Stimulated activated CD4-positive, alpha-beta T cell treated with anti-CD3 and anti-CD28 coated beads, TNF-alpha, amount 100 ng/mL, for 4 hours (primary cell): ENCODE measurements at places on chromosomes 5 and 9.

- peak; percentile 17 for DNase-seq
These were observed 5.5 kb upstream of the DNAJC21 start for GRCh38 chr5:34923694-34924461.

- DNase-seq = no peak
These were observed 13.4 kb downstream of the AUH start for GRCh38 chr9:91348191-91348807.

GRCh38 chr9:96029722-96030530 lies 154.4 kb downstream of the ERCC6L2 start:
- DNase-seq = no peak

DNA sequence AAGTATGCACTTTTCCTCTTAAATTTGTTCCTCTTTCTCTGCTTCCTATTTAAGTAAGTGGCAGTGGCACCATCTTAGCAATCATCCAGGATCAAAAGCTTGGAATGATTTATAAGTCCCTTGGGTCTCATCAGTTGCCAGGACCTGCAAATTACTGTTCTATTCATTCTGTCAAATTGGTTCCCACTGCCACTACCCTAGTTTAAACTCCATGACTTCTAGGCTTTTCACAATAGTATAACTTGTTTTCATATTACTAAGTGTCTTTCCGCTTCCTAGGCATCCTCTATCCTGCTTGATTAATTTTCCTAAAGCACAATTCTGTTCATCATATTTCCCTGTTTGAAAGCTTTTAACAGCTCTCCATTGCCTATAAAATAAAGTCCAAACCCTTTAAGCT lies 363.9 kb upstream of the MEF2C start:
- no peak for DNase-seq

DNA sequence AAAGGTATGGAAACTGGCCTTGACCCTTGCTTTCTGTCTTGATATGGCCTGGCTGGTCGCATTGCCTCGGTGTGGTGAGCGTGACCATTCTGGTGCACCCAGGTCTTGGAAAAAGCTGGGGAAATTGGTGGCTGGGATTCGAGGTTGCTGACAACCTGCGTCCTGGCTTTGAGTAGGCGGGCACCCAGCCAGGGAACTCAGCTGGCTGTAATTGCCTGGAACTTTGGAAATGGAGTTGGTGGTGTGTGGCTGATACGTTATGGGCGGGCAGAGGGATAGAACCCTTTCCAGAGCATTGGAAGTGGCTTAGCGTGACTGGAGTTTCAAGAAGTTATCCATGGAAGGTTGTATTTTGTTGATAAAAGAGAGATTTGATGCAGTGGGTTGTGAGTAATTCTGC lies 35.2 kb downstream of the KCNMB1 start:
- DNase-seq = no peak

DNA sequence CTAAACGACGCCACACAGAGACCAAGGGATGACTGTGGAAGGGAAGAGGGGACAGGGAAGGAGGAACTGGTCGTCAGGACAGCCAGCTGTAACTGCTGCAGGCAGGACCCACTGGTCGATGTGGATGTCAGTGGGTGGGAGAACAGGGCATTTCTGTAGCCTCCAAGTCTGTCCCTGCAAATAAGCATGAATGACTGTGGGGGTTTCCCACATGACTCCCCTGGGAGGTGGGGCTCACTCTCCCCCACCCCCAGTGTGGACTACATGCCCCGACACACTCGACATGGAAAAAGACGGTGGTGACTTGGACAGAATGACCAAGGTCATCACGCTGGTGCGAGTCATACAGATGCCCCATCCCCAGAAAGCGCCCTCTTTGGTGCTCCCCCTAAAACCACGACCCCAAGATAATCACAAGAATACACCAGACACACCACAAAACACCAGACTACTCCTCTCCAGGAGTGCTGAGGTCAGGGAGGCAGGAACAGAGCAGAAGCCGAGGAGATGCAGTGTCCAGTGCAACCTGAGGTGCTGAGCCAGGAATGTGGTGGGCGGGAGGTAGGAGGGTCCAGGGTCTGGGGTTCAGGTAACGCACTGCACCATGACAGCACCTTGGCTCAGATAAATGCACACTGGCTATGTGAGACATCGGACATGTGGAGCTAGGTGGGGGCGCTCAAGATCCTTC lies 64.9 kb downstream of the SECISBP2 start:
- no peak for DNase-seq

- DNase-seq = no peak
These were observed 86.1 kb downstream of the TMEM215 start for GRCh38 chr9:32869404-32869803.

DNA sequence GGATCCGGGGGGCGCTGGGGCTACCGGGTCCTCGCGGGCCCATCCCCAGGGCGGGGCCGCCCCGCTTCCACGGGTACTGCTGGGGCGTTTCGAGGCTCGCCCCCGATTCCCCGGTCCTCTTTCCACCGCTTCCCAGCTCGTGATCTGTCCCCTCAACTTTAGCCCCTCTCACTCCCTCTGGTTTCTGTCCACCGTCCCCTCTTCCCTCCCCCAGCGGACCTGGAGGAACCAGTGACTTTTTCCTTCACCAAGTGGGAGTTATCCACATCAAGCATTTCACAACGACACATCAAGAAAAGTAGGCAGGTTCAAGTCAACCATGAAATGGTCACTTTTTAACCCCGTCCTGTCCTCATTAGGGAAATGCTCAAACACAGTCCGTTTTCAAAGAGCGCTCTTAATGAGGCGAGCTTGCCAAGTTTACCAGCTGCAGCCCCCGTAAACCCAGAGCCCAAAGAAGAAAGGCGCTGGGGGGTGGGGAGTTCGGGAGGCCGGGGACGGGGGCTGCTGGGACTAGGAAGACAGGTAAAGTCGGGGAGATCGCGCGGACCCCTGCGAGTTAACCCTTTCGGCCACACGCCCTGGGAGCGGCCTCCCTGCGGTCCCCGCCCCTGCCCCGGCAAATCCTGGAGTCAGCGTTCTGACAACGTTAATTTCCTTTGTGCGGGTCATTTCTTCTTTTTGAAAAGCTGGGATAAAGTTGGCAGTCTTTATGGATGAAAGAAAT lies 2.1 kb upstream of the NFIB start:
- no peak for DNase-seq

GRCh38 chr9:93091453-93092081 lies 4.5 kb upstream of the CARD19 start:
- no peak for DNase-seq

GRCh38 chr5:166430491-166431319 lies 1860.7 kb upstream of the WWC1 start:
- DNase-seq = no peak

DNA sequence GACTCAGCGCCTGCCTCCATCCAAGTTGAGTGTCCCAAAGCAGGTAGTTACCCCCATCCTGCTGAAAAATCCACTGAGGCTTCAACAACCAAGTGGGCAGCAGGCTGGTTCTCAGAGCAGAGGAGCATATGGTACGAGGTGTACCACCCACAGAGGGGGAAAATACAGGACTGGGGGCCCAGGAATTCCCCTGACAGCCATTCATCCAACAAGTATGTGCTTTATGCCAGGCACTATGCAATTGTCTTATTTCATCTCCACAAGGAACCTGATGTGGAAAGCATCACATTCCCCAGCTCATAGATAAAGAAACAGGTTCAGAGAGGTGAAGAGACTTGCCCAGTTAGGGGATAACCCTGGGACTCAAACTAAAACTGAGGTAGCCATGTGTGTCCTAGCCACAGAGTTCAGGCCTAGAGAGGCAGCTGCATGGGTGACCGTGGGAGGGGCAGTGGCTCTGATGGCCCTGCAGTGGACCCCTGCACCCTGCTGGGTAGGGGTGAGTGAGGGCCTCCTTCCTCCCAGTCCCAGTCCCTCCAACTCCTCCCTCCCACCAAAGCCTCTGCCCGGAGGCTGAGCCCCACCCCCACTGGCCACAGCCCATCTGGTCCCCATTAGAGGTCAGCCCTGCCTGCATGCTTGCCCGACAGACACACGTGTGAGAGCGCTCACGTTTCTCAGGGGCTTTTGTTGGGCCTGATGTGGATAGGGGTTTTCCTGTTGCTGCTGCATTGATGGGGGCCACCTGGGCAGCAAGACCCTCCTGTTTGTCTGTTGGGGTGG lies 11.5 kb downstream of the PDLIM4 start:
- DNase-seq = no peak

DNA sequence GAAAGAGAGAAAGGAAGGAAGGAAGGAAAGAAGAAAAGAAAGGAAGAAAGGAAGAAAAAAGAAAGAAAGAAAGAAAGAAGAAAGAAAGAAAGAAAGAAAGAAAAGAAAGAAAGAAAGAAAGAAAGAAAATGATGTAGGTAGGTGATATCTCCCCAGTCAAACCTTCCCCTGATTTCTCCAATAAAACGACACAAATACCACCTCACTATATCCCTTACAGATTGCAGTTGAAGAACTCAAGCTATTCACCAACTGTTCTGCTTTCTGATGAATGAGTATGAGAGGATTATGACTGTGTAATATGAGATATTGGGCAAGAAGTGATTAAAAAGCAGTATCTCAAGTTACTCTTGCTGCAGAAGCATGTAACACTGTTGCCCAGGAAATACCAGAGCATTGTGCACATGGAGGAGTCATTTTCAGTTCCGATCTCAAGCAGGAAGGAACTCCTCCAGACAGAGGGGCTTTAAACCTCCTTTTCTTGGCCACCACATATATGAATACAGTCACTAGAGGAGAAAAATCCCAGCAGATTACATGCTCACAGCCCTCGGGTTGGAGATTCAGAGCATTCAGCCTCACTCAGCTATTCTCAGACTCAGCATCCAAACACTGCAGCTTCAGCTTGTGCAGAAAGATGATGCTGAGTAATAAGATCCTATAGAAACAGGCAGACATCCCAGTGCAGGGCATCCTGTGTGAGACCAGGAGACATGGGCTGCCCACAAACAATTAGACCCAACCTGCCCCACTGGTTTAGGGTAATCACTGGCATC lies 61.4 kb downstream of the UGCG start:
- no peak for DNase-seq

GRCh38 chr9:17017931-17018491 lies 116.8 kb upstream of the CNTLN start:
- no peak for DNase-seq

DNA sequence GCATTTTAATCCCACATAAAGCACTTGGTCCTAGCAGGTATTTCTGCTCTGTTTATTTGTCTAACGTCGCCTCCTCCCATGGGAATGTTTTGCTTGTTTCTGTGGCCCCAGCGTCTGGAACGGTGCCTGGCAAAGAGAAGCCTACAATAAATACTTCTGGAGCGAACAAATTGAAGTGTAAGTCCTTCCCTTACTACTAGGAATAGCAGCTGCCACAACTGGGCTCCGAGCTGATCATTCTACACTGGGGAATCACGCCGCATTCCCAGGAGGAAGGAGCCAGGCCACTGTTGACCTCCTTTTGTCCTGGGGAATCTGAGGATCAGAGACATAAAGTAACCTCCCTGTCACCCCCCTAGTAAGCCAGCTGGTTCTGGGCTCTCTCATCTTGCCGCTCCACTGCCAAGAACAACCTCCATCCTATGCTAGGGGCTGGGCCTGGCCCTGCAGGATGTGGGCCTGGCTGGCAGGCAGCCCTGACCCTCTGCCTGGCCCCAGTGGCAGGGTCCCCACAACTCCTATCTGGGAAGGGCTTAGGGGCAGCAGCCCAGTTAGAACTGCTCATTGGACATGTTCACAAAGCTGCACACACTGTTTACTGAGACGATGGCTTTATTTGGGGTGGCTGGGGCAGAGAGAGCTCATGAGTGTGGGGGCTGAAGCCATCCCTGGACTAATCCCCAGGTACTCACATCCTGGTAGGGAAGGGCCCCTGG lies 82.8 kb downstream of the GTF3C4 start:
- no peak for DNase-seq

DNA sequence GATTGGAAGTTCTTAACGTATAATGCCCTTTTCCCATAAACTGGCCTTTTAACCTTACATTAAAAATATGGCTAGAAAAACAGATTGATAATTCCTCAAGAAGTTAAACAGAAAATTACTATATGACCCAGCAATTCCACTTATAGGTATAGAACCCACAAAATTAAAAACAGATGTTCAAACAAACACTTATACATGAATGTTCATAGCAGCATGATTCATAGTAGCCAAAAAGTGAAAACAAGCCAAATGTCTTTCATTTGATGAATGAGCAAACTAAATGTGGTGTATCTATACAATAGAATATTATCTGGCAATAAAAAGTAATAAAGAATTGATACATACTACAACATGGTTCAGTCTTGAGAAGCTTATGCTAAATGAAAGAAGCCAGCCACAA lies 35.5 kb downstream of the POU5F2 start:
- DNase-seq = no peak

- no peak for DNase-seq
These were observed 65.2 kb upstream of the UBAC1 start for GRCh38 chr9:136026266-136026942.

DNA sequence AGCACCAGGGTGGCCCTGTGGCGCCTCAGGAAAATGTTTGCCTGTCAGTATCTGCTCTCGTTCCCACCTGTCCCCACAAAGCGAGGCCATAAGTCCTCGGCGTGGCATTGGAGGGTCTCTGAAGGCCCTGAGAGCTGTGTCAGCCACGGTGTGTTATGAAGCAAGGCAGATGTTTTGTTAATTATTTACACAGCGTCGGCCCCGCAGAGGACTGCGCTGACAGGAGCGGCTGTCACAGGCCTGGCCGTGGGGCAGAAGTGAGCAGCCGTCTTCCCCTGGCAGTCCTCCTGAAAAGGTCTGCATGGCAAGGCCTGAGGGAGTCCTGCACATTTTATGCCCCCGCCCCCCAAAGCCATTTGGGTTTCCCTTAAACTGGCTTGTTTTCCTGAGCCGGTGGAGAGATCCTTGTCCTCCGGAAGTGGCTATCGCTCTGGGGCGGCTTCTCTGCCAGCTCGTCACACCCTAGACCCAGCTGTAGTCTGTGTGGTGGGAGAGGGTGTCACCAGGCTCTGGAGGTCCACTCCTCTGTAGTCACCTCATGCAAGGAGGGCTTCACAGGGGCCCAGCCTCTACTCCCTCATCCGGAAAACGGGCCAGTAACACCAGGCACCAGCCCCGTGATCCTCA lies 6.2 kb downstream of the NEK6 start:
- DNase-seq = no peak

DNA sequence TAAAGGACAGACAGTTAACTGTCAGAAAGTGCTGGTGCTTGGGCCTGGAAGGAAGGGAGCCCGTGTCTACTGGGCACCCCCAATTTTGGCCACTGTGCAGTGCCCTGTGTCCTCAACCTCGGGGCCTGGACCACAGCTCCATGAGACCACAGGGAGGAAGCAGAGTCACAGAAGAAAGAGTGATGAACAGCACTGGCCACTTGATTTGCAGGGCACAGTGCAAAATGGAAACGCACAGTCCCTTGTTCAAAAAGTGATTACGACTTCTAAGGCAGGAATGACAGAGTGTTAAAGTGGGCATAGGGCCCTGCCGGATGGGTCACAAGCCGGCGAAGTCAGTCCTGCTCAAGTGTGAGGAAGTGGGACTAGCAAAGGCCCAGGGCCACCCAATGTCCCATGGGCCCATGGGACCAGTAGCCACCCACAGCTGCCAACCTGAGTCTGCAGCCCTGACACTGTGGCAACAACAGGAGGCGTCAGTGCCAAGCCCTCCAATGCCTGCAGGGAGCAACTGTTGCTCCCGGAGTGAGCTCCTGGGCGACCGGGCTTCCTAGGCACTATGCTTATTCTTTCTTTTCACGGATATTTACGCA lies 85.4 kb downstream of the ADAMTS2 start:
- DNase-seq = no peak
